Activated T-cell treated with anti-CD3 and anti-CD28 coated beads for 4 hours (primary cell): ENCODE measurements at places on chromosomes 5 and 9.
A peak's percentile ranks its signal among the peaks of the same experiment; 100 is the strongest.

GRCh38 chr5:53515988-53516387 is 35.6 kb downstream of the FST start:
- no peak for DNase-seq

- no peak for DNase-seq
Observed at GRCh38 chr9:14994738-14995137, 84.5 kb upstream of the FREM1 start.

GRCh38 chr5:98929710-98930298 is 997 bp upstream of the CHD1 start:
- peak; percentile 90 for DNase-seq

- DNase-seq: no peak
Observed at GRCh38 chr5:114419067-114419388, 57.2 kb downstream of the KCNN2 start.

DNA sequence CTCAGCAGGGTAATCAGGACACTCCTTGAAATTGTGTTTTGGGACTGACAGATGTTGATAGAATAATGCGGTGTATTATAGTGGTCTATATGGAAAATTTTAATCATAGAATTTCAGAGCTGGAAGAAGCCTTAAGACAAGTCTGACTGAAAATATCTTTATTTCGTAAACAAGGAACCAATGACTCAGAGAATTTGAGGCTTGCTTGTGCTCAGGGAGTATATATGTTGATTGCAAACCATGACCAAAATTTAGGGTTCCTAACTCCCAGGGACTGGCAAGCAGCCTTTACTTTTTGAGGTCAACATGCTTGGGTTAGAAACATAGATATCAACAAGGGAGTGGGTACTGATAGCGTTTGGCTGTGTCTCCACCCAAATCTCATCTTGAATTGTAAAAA is 287.2 kb downstream of the CD180 start:
- no peak for DNase-seq

DNA sequence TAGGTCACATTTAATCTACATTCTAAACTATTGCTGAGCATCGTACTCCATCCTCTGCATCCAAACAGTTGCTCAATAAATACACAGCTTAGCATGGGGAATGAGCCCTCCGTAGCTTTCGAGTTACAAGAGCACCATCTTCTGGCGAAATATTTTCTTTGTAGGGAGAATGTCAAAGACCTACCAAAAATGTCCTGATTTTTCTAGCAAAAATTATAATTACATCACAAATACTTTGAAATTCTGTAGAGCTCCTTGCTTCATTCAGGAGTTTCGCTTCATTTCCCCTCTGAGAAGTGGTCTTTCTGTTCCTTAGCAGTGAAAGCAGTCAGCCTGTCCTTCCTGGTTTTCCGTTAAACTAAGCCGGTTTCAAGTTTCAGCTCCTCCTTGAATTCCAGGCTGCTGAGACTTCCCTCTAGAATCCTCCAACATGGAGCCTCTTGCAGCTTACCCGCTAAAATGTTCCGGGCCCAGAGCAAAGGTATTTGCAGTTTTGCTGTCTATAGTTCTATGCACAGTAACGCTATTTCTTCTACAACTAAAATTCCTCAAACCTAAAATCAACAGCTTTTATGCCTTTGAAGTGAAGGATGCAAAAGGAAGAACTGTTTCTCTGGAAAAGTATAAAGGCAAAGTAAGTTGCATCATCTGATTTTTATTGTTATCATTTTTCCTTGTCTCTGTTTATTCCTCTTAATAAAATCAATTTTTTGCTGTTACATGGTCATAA is at the start of gene GPX8:
TSS of gene GPX8 (plus strand) at position 409 of the 730 bp plus-strand sequence. CDS start at position 431, 22 bp downstream.
- DNase-seq: no peak

DNA sequence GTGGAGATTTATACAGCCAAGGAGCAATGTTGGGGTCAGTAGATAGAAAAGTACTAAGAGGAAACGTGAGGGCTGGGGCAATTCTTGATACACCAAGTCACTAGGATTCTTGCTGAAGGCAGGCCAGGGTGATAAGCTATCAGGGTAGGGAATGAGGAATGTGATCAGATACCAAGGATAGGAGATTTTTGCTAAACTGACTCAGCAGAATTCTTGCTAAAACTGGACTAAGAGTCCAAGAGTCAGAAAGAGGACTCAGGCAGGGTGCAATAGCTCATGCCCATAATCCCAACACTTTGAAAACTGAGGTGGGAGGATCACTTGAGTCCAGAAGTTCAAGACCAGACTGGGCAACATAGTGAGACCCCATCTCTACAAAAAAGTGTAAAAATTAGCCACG is 71.7 kb downstream of the ENTREP1 start:
- no peak for DNase-seq

GRCh38 chr5:131381777-131382176 is 117.9 kb downstream of the CDC42SE2 start:
- no peak for DNase-seq
